Activated T-cell treated with anti-CD3 and anti-CD28 coated beads for 48 hours (primary cell): ENCODE measurements at places on chromosomes 12 and 14.

DNA sequence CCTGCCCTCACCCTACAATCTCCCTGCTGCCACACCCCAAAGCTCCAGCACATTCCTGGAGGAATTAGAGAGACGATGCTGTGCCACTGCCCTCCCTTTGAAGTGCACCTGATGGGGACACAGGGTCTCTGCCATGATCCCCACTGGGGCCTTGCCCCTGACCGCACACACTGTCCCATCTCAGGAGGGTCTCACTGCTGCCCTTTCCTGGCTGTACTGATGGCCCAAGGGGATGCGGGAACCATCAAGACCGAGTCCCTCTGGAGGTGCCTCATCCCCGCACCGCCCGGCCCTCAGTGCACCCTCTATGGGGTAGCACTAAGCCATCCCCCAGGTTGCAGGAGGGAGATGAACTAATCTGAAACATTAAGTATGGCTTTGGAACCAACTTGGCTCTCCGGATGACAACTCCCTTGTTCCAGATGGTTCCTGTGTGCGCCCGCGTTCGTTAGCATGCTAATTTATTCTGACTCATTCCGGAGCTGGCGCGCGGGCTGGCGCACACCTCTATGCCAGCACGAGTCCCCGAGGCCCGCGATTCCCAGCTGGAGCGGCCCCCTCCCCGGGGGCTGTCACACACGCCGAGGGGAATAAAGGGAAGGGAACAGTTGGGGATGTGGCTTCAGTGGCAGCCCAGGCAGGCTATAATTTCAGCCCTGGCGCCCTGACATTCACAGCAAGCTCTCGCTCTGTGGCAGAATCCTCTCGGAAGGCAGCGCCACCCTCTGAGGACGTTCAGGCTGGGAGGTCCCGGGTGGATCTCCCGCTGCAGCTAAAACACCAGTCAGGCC, 34.2 kb upstream of the C14orf180 start:
- DNase-seq, result no peak

DNA sequence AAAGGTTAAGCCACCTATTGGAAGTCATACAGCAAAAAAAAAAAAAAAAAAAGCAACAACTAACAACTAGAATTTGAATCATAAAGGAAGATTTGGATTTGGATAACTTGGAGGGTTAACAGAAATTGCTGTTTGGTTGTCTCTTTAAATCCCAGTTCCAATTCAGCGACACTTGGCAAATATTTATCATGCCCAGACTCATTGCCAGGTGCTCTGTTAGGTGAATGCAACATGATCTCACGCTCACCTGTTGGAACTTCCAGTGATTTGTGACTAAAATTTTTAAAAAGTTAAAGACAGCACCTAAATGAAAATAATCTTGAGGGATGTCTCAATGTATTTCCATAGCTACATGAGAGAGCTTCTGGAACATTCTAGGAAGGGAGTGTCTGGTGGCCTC, 103.7 kb downstream of the TBX3 start:
- DNase-seq, result no peak

GRCh38 chr14:71538938-71539649, 393.1 kb upstream of the RGS6 start:
- no peak for DNase-seq

DNA sequence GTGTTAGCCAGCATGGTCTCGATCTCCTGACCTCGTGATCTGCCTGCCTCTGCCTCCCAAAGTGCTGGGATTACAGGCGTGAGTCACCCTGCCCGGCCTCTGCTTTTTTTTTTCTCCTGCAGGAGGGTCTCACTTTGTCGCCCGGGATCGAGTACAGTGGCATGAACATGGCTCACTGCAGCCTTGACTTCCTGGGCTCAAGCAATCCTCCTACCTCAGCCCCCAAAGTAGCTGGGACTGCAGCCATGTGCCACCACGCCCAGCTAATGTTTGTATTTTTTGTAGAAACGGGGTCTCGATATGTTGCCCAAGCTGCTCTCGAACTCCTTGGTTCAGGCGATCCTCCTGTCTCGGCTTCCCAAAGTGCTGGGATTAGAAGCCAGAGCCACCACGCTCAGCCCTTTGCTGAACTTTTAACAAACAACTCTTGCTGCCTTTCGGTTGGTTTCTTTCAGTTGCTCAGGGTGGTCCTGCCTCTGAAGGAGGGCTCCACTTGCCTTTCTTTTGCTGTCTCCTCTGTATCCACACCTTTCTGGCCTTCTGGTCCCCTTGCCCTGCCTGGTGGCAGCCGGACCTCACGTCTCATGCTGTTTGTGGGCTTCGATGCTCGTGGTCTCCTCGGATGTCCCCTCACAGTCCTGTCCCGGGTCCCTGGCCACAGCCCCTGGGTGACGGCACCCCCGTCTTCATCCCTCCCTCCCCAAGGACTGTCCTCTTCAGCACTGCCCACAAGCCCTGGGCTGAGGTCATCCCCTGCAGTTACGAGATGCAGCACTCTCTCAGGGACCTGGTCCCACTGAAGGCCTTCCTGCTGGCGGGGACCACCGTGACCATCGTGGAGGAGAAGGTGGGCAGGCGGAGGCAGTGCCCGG, 3.8 kb upstream of the B3GNT4 start:
- no peak for DNase-seq

GRCh38 chr12:58750484-58750883, 169.8 kb downstream of the LRIG3 start:
- DNase-seq, result no peak

DNA sequence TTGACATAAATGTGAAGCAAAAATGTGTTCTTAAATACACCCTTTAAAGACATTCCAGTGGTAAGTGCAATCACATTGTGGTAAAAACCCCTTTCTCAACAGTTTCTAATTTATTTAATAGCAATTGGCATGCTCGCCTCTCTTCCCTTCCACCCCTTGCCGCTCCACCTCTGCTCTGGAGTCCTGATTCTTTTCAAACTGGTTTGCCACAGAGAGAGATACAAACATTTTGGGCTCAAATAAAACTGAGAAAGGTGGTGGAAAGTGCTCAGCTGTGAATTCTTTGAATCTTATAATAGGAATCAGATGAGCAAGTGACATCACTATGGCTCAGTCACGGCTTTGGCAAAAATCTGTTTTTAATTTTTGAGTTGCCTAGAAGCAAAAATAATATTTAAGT, 993.9 kb downstream of the GALC start:
- no peak for DNase-seq
